ENCODE measurements at places on chromosomes 3 and 15. TPM values are rescaled to one million over a fixed set of nuclear protein-coding genes. Genes with fewer than 3 reads are reported as not detected.

DNA sequence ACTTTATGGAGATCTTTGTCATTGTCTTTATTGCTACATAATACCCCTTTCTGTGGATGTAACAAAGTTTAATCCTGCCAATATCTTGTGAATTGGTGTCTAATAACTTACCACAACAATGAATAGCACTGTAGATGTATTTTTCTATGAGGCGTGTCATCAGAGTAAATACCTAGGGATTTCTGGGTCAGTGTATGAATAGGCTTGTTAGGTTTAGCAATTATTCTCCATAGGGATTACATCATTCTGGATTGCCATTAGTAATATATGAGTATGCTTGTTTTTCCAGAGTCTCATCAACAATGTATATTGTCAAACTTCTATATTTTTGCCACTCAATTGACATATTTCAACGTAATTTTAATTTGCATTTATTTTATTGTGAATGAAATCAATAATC, 67.9 kb downstream of the UNC13C start:
- DNase-seq: no peak

The RASL12 gene
- 32.8 TPM for total RNA-seq

The ZNF80 gene
- not detected for total RNA-seq

The CTDSPL gene
- 29.4 TPM for total RNA-seq

The EIF2A gene
- 219 TPM for total RNA-seq

The RTP4 gene
- total RNA-seq: not detected

The ADAMTS7 gene
- total RNA-seq: 16.3 TPM

The KIF15 gene
- total RNA-seq: 8.8 TPM
